Neural progenitor cell (in vitro differentiated cells): ENCODE measurements at places on chromosomes 5 and 9.

DNA sequence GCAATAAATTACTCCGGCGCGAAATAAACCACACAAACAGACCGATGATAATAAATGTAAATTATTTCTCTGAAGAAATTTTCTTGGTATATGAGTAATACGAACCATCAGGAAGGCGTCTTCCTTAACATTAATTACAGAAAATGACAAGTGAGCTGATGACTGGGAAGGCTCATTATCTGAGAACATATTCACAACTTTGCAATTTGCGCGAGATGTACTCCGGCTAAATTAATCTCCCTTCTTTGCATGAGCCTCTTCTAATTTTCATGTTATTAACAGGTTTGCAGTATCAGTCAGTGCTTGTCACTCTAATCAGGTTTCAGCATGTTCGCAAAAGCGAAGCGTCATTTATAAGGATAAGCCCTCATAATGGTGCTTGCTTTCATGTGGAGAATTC is 218.9 kb upstream of the MVB12B start:
- DNase-seq: no peak

- DNase-seq: no peak
Measured at GRCh38 chr9:86721843-86722705, 225.2 kb downstream of the GAS1 start.

DNA sequence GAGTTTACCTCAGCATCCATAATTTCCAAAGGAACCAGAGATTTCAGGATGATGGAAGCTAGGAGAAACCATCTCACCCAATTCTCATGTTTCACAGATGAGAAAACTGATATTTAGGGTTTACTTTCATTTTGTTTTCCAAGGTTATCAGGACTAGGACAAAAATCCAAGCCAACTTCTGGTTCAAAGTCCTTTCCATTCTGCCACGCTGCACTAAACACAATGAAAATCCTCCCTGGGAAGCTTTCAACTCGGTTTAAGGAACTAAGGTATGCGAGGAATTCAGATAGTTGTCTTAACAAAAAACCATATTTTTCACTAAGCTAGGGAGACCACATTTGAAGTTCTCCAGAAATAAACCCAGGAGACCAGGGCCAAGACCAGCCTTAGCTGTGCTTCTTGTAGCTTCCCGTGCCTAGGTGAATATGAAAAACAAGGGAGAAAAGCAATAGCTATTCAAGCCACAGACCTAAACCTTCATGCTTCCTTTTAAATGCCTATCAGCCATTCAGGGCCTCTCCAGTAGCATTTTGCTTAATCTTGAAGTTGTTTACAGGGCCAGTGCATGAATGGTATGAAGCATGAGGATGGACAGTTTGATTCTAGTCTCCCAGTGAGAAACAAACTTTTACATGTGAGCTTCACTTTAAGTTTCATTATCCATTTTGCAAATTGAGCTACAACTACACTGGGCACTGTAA is 167.9 kb downstream of the DENND1A start:
- DNase-seq: peak; percentile 30

- DNase-seq: no peak
Measured at GRCh38 chr5:68306361-68307014, 90.9 kb downstream of the PIK3R1 start.

- DNase-seq: no peak
Measured at GRCh38 chr5:33167541-33167940, 273.2 kb upstream of the TARS1 start.

DNA sequence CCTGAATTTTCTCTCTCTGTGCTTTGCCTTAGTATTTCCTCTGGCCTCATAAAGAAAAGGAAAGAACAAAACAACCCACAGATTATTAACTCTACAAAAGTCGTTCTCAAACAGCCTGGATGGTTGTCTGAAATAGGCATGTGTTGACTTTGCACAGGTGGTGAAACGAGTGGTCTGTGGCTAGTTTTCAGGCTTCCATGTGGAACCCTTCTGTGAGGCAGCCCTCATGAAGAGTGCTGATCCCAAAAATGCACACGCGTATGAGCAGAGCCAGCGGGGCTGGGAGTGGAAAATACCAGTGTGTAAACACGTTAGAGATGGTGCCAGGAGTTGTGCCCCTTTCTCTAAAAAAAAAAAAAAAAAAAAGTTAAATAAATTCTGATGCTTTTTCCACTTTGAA is 4.9 kb upstream of the PSAT1 start:
- DNase-seq: no peak

DNA sequence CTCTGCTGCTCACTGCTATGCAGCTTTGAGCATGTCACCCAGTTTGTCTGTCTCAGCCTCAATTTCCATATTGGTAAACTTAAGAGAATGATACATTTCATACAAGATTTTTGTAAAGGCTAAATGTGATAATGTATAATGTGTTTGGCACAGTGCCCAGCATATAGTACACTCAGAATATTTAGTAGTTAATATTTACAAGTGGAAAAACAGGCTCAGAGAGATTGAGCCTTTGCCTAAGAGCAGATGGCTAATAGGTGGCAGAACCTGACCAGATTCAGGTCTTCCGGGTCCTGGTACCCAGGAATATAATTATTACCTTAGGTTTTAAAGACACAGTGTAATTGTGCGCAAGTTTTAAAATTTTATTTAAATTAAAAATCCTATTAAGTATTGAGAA is 46.8 kb upstream of the KIAA1958 start:
- DNase-seq: no peak

- DNase-seq: no peak
Measured at GRCh38 chr5:148014276-148014675, 49.5 kb upstream of the SPINK5 start.

GRCh38 chr9:129894120-129894823 is 59.0 kb downstream of the USP20 start:
- DNase-seq: no peak

GRCh38 chr9:109328978-109329637 is 8.2 kb upstream of the EPB41L4B start:
- no peak for DNase-seq

DNA sequence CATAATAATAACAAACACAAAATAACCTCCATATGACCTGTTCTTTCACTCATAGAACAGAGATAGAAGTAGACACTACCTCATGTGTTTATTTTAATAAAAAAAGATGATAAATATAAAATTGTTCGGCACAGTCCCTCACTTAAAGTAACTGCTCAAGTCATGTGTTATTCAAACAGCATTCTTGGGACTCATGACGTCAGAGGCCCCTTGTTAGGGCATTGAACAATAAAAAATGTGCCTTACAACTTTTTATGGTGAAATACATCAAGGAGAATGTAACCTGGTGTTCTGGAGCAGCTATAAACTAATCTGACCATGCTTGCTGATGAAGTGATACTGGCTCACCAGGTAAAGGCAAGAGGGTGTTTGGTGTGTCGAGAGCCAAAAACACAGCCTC is 12.2 kb upstream of the NDFIP1 start:
- no peak for DNase-seq

- peak; percentile 75 for DNase-seq
Measured at GRCh38 chr5:141476132-141476911, 556 bp downstream of the PCDHGC3 start.

DNA sequence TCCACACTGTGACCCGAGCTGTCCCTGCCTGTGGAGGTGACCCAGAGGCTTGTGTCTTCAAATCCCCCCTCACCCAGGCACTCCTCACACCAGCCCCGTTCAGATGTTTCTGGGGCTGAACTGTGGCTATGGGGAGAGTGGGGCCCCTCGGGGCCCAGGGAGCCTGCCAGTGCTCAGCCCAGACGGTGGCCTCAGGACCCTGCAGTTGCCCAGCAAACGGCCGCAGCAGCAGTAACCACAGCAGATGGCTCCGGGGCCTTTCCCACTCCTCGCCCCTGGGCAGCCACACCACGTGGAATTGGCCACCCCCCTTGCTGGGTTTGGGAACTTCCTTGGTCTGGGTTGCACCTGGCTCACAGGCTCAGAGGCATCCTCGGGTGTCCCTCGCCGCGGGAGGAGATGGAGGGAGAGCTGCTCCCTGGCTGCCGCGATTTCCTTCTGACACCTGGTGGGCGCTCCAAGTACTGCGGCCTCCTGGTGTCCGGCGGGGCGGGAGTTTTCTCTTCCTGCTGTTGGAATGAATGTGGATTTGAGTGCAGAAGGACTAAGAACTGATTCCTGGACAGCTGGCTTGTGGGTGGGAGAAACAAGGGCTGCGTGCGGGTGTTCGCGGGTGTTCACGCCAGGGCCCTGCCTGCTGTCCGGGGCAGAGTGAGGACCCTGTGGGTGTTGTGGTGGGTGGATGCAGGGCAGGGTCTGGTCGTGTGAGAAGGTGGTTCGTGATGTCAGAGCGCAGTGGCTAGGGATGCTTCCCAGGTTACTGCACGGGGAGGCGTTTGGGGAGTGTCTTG is 97.5 kb downstream of the COL5A1 start:
- DNase-seq: peak; percentile 83

- peak; percentile 72 for DNase-seq
Measured at GRCh38 chr5:169416583-169417196, 115.8 kb upstream of the SLIT3 start.

GRCh38 chr5:172583931-172584511 is 57.0 kb upstream of the NEURL1B start:
- DNase-seq: no peak

DNA sequence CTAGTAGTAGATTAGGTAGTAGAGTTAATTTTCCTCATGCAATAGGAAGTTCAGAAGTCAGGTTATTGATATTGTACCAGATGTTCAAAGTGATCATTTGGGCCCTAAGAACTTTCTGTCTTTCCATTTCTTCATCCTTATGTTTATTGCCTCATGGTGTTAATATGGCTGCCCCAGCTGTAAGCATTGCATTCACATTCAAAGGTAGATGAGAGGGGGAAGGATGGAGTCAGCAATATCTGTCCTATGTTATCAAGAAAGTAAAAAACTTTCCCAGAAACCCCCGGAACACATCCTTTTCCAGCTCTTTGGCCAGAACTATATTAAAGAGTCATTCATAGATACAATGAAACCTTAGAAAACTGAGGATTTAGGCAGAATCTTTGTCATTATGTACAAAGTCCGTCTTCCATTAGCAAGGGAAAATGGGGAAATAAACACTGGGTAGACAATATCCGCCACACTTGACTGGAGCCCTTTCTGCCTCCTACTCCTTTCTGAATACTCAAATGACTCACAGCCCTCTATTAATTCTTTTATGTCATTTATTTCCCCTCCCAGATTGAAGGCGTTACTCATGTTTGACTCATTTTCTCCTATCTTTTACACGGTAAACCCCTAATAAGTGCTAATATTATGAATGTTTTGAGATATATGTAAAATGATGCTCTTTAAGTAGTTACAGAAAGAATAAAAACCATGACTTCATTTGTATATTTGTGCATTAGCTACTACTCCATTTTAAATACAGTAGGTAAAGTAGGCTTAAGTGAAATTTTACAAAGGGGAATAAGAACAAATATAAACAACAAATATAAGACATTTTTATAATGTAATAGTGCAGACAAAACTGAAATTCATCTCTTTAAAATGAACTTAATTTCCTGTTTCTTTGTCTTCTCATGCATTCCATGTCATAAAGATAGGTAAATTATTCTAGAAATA is 127.6 kb downstream of the SLF1 start:
- no peak for DNase-seq

DNA sequence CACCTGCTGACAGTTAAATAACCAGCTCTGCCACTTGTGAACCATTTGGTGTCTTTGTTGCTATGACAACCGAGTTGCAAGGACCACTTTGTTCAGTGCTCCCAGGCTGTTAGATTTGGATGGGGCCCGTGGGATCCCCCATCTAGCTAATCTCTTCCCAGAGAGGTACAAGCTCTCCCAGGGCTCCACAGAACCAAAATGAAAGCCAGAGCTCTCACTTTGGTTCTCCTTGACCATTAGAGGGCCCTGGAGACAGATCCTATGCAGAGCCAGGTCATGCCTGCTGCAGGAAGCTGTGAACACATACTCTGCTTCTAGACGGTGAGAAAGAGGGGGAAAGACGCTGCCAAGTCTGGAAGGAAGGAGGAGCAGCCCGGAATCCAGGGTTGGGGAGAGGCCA is 224.6 kb downstream of the GABBR2 start:
- DNase-seq: peak; percentile 22

DNA sequence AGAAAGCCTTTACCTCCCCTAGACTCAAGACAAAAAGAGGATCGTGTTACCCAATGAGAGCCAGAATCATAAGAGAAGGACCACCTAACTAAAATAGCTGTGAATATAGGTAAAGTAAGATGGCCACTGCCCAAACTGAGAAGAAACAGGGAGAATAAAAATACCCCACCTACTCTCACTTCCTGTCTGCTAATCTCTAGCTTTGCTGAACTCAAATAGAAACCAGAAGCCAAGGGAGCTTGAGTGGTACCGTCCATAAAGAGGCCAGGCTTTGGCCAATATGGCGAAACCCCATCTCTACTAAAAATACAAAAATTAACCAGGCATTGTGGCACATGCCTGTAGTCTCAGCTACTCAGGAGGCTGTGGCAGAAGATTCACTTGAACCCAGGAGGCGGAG is 123.0 kb upstream of the FST start:
- DNase-seq: no peak

GRCh38 chr5:177994063-177994462 is 2.0 kb downstream of the PROP1 start:
- DNase-seq: no peak

GRCh38 chr9:115115117-115115880 is 2.7 kb downstream of the TNC start:
- no peak for DNase-seq

- no peak for DNase-seq
Measured at GRCh38 chr9:15570769-15571168, 17.9 kb downstream of the CCDC171 start.

DNA sequence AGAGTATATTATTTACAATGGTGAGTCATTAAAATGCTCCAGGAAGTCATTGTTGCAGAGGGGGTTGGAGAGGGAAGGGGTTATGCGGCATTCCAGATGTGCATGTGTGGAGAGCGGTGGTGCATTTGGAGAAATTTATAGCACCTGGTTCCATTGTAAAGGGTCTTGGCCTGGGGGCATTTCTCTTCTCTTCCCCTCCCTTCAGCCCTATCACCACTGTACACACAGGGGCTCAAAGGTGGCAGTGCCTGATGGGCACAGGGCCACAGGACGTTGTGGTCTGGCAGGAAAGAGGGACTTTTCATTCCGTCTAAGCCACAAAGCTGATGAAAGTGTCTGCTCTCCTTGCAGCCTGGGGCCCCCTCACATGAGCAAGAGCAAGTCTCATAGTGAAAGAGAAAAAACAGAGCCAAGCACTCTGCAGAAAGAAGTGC is 442.4 kb upstream of the ZNF462 start:
- DNase-seq: no peak

GRCh38 chr9:70405808-70406433 is 8.5 kb downstream of the KLF9 start:
- no peak for DNase-seq

- DNase-seq: no peak
Measured at GRCh38 chr5:163259495-163259894, 177.9 kb upstream of the CCNG1 start.

- DNase-seq: no peak
Measured at GRCh38 chr5:157225469-157226422, 40.2 kb upstream of the CYFIP2 start.

DNA sequence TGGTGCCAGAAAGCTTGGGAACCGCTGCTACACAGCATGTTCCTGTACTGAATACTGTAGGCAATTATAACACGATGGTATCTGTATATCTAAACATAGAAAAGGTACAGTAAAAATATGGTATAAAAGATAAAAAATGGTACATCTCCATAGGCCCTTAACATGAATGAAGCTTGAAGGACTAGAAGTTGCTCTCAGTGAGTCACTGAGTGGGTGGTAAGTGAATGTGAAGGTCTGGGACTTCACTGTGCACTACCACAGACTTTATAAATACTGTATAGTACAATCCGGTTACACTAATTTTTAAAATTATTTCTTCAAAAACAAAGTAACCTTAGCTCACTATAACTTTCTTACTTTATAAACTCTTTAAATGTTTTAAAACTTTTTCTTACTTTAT is 819.9 kb upstream of the GRAMD2B start:
- DNase-seq: no peak
